Motor neuron (in vitro differentiated cells): ENCODE measurements at places on chromosomes 1 and 21.

DNA sequence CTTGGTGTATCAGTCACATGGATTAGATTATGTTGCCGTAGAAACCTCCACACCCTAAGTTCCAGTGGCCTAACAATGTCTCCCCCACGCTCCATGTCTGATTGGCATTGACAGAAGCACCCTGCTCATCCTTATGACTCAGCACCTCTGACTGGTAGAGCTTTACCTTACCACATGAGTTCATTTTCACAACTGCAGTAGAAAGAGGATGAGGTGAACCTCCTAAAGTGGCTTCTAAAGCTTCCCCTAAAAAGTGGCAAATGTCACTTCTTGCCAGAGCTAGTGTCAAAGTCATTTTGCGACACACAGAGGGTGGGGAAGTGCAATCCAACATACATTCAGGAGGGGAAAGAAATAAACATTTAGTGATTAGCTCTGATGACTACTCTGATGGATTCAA is 30.6 kb upstream of the LYPD8 start:
- peak; percentile 16 for ATAC-seq

GRCh38 chr1:84434801-84435549 is 36.7 kb downstream of the DNASE2B start:
- ATAC-seq, result no peak

- no peak for ATAC-seq
Observed at GRCh38 chr1:224087286-224087794, 26.6 kb upstream of the FBXO28 start.

GRCh38 chr21:37281579-37281978 is 14.4 kb upstream of the VPS26C start:
- no peak for ATAC-seq

- no peak for ATAC-seq
Observed at GRCh38 chr1:53060579-53060978, 1.4 kb upstream of the PODN start.

- ATAC-seq, result no peak
Observed at GRCh38 chr1:84090447-84091245, 53.4 kb upstream of the PRKACB start.

DNA sequence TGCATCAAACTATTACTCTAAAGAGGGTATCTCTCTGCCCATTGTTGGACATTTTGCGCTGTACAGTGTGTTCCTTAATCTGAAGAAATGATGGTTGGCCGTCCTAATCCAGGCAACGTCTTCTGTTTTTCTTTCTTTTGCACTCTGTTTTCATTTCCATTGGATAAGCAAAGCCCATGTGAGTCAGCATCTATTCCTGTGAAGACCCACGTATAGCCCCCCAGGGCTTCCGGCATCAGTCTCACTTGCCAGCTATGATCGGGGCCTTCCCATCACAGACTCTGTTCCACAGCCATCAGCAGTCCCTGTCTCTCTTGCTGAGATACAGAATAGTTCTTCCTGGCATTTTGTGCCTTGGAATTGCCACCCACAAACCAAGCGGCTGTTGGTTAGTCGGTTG is 29.2 kb upstream of the BRDT start:
- no peak for ATAC-seq

DNA sequence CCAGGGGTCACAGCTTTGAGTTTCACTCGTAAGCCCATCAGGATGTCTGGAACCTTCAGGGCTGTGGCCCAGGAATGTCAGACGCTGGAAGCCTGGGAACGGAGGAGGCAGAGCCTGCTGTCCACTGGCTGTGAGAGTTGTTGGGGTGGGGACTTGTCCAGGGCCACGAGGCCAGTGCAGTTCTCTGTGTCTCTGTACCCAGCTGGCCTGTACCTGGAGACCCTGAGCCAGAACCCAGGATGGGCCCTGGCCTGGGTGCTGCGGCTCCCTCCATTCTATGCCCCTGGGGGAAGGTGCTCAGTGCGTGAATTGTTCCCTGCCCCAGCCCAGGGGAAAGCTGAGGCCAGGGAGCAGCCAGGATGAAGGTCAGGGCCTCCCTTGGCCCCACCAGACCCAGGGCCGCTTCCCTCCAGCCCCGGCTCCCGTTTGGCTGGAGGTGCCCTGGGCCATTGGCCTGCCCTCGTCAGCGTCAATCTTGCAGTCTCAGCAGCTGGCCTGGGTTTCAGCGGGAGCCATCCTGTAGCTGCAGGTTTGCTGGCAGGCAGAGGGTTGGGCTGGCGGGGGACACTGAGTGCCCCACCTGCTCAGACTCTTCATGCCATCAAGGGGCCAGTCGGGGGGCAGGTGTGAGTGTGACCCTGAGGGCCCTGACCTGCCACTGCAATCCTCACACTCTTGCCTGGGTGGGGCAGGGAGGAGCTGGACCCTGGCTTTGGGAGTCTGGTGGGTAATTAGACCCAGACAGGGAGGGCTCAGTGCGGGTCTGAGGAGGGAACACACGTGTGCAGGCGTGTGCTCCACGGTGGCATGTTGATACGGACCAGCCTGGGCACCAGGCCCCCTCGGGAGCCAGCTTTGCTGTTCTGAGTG is 724 bp upstream of the CALML6 start:
- no peak for ATAC-seq

DNA sequence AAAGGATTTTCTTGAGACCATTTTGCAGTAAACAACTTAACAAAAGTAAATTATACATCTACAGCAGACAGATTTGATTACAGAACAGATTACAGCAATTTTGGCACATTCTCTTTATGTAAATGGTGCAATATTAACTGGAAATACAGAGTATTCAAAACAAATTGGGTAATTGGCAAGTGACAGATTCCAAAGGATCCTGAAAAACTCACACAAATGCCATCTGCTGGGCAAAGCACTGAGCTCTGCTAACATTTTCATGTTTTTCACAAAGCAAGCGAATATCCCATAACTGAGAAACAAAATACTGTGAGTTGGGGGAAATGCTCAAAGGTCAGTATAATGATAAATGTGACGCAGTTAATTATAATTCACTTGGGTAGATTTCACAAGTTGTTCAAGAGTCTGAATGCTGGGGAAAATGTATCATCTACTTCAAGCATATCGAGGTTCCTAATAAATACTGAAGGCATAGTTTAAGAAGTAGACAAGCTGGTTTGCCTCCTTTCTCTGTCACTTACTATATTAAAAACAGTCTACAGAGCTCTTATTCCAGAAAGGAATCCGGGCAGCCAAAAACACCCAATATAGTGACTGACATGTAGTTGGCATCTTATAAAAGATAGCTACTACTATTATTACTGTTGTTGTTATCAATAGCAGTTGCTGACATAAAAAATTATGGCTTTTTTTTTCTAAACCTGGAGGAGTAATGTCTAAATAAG is 75.8 kb upstream of the SDC3 start:
- no peak for ATAC-seq

DNA sequence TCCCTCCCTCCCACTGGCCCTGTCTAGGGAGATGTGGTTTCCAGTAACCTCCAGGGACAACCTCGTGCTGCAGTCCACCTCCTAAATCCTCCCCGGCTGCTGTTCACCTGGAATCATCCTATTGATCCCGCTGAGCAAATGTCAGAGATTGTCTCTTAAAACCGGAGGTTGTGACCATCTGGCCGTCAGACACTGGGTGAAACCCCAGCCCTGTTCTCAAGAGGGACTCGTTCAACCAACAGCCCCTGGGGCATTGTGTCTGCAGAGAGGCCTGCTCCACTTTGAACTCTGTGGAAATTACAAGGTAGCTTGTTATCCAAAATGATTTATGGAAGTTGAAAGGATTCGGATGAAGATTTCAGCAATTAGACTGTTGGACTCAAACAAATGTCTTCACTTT is 498.0 kb downstream of the MATN1 start:
- no peak for ATAC-seq

- peak; percentile 84 for ATAC-seq
Observed at GRCh38 chr1:12031039-12031980, 12.0 kb downstream of the MIIP start.

GRCh38 chr1:44831516-44831915 is 11.5 kb downstream of the PTCH2 start:
- ATAC-seq, result no peak

DNA sequence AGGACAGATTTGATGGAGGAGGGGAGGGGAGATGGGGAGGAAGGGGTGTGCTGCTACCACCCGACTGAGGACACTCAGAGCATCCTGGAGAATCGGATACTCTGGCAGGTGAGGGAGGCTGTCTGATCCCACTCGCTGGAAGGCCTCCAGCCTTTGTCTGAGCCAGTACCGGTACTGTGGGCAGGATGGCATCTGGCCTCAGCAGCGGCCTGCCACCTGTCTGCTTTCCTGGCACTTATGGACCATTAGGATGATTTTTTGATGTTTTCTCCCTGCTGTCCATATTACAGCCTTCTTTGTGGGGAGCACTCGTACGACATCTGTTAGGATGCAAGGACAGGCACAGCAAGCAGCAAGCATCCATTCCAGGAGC is 11.5 kb downstream of the ATP2B4 start:
- ATAC-seq, result no peak

- peak; percentile 0 for ATAC-seq
Observed at GRCh38 chr1:202807451-202807925, 733 bp downstream of the KDM5B start.
